ENCODE measurements at places on chromosomes 6 and 20. TPM values are rescaled to one million over a fixed set of nuclear protein-coding genes. Genes with fewer than 3 reads are reported as not detected.

FGD2 gene
- total RNA-seq, result not detected

TREM1 gene
- 0.25 TPM for total RNA-seq

ADAM33 gene
- total RNA-seq, result not detected

SEL1L2 gene
- total RNA-seq, result not detected

PPP1R16B gene
- total RNA-seq, result 0.08 TPM

HRH3 gene
- not detected for total RNA-seq

CTAGE9 gene
- not detected for total RNA-seq

MEI4 gene
- total RNA-seq, result not detected

CNKSR3 gene
- total RNA-seq, result 10.7 TPM

GGTLC1 gene
- not detected for total RNA-seq

SPTLC3 gene
- 0.01 TPM for total RNA-seq

RGS17 gene
- total RNA-seq, result 6.3 TPM

FKBP1C gene
- total RNA-seq, result 2.1 TPM

TTPAL gene
- 16.6 TPM for total RNA-seq

ME1 gene
- total RNA-seq, result 38.4 TPM

CST4 gene
- not detected for total RNA-seq

RING1 gene
- 25.5 TPM for total RNA-seq

CDSN gene
- not detected for total RNA-seq

C20orf141 gene
- total RNA-seq, result 0.29 TPM

OOEP gene
- not detected for total RNA-seq

SLC22A2 gene
- total RNA-seq, result 0.05 TPM

RAB32 gene
- 46.2 TPM for total RNA-seq

MICAL1 gene
- 16.2 TPM for total RNA-seq

GJA10 gene
- not detected for total RNA-seq

PROKR2 gene
- not detected for total RNA-seq

FITM2 gene
- total RNA-seq, result 9.9 TPM

STX11 gene
- 2.7 TPM for total RNA-seq

LAMA5 gene
- 400 TPM for total RNA-seq

CST7 gene
- total RNA-seq, result not detected

TTLL9 gene
- 0.10 TPM for total RNA-seq

EIF2S2 gene
- 107 TPM for total RNA-seq

TRIM27 gene
- 46.7 TPM for total RNA-seq

DCBLD1 gene
- total RNA-seq, result 27.9 TPM

SLC52A3 gene
- total RNA-seq, result 0.52 TPM

Measured in A549 treated with Hydrocortisone at 1 μM for 4 hours (cell line).